Omental fat pad (tissue), 4 donors: ENCODE measurements at places on chromosomes 4 and X. TPM values are rescaled to one million over a fixed set of nuclear protein-coding genes. Genes with fewer than 3 reads are reported as not detected.

GRCh38 chr4:127888559-127888958, 7.9 kb downstream of the PLK4 start:
- DNase-seq: no peak

SSX2 gene
- total RNA-seq: not detected

- DNase-seq: no peak
Measured at GRCh38 chrX:87337267-87337666, 180.3 kb upstream of the KLHL4 start.

DNA sequence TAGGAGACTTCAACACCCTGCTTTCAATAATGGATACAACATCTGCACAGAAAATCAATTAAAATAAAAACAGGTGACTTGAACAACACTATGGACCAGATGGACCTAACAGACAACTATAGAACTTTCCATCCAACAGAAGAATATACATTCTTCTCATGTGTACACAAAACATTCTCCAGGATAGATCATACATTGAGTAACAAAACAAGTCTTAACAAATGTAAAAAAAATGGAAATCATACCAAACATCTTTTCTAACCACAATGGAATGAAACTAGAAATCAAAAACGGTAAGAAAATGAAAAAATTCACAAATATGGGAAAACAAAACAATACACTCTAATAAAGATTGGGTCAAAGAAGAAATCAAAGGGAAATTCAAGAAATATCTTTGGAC, 24.7 kb downstream of the CYP2U1 start:
- no peak for DNase-seq

PHOX2B gene
- not detected for total RNA-seq

ZFP92 gene
- total RNA-seq: 1.4 TPM

- DNase-seq: no peak
Measured at GRCh38 chr4:143625632-143626031, 74.8 kb downstream of the FREM3 start.

GBA3 gene
- total RNA-seq: 0.47 TPM

- no peak for DNase-seq
Measured at GRCh38 chr4:38125816-38126215, 165.6 kb downstream of the PTTG2 start.

GRCh38 chrX:49101629-49101984, 21.9 kb upstream of the WDR45 start:
- no peak for DNase-seq

GRCh38 chrX:21168401-21169160, 205.6 kb upstream of the CNKSR2 start:
- DNase-seq: no peak

DNA sequence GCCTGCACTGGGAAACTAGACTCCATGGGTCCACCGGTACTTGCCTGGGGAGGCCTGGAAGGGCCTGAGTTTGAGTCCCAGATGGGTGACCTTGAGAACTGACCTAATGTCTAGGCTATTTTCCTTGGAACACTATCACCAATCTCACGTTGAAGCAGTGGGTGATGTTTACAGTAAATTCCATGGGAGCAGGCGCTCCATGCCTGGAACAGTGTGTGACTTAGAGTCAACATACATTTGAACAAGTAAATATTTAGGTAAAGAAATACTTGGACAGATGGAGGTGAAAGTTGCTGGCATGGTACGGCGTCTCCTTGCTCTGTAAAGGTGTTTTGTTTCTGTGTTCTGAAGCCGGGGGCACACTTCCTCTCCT, 47.5 kb downstream of the TBC1D14 start:
- DNase-seq: no peak

SSX3 gene
- total RNA-seq: not detected

GRCh38 chr4:53557669-53558064, 33.6 kb downstream of the LNX1 start:
- no peak for DNase-seq

NEUROG2 gene
- total RNA-seq: not detected

PAGE2 gene
- total RNA-seq: not detected

XIAP gene
- total RNA-seq: 22.5 TPM

DNA sequence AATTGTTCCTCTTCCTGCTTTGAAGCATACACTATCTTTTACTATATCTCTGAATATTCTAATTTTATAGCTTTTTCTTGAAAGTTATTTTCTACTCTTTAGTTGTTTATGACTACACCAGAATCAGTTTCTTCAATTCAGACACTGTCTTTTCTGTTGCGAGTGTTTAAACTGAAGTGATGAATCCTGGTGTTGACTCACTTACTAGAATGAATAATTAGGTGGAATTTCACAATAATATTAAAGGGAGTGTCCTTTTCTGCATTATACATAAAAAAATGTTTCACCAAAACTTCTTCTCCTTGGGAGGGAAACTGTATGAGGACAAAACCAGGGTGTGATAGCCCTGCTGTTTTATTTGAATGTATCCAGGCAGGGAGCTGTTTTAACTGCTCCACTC, 1383.1 kb downstream of the C4orf33 start:
- no peak for DNase-seq

- DNase-seq: no peak
Measured at GRCh38 chr4:63620271-63620670, 789.0 kb downstream of the TECRL start.
